B cell (primary cell): ENCODE measurements at places on chromosomes 6 and 20. TPM values are rescaled to one million over a fixed set of nuclear protein-coding genes. Genes with fewer than 3 reads are reported as not detected.

Gene PLN
- total RNA-seq, result not detected in 2 replicates

Gene RAB32
- not detected in 2 replicates for total RNA-seq

DNA sequence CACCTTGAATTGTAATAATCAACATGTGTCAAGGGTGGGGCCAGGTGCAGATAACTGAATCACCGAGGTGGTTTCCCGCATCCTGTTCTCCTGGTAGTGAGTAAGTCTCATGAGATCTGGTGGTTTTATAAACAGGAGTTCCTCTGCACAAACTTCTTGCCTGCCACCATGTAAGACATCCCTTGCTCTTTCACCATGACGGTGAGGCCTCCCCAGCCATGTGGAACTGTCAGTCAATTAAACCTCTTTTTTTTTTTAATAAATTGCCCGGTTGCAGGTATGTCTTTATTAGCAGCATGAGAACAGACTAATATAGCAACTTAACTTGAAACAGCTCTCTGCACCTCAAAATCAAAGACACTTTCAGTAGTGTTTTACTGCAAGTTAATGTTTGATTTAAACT lies 121.6 kb downstream of the OGFRL1 start:
- no peaks in the 10 kb centered on the region for H3K27me3 ChIP-seq
- H3K27ac ChIP-seq, result no peak overlapping the region
- H3K4me1 ChIP-seq, result peaks cover 3% of the 10 kb centered on the region
- peak; percentile 8 for DNase-seq

- no peak for DNase-seq
- H3K27me3 ChIP-seq, result no peaks in the 10 kb centered on the region
- H3K4me1 ChIP-seq, result peaks cover 2% of the 10 kb centered on the region
- no peak overlapping the region for H3K27ac ChIP-seq
- H3K4me3 ChIP-seq, result no peak overlapping the region
- no peaks in the 10 kb centered on the region for H3K36me3 ChIP-seq
Measured at GRCh38 chr6:88730611-88731011, 232.8 kb downstream of the RNGTT start.

GRCh38 chr6:21001736-21002135 lies 467.5 kb downstream of the CDKAL1 start:
- H3K4me1 ChIP-seq, result peaks cover 26% of the 10 kb centered on the region
- no peak for DNase-seq
- H3K27me3 ChIP-seq, result no peaks in the 10 kb centered on the region
